ENCODE measurements at places on chromosomes 13 and 19. TPM values are rescaled to one million over a fixed set of nuclear protein-coding genes. Genes with fewer than 3 reads are reported as not detected.

FGF14 gene
- not detected for total RNA-seq

PRKCG gene
- total RNA-seq: 5.9 TPM

OLFM2 gene
- total RNA-seq: 7.5 TPM

KIR3DL2 gene
- total RNA-seq: not detected

NLRP4 gene
- not detected for total RNA-seq

GJB6 gene
- total RNA-seq: not detected

Measured in A549 treated with ZK216348 at 1 μM for 4 hours (cell line).